Activated T-cell treated with anti-CD3 and anti-CD28 coated beads for 4 hours (primary cell): ENCODE measurements at places on chromosomes 6 and 20.

GRCh38 chr6:24743944-24744335, 25.0 kb upstream of the C6orf62 start:
- no peak for DNase-seq

DNA sequence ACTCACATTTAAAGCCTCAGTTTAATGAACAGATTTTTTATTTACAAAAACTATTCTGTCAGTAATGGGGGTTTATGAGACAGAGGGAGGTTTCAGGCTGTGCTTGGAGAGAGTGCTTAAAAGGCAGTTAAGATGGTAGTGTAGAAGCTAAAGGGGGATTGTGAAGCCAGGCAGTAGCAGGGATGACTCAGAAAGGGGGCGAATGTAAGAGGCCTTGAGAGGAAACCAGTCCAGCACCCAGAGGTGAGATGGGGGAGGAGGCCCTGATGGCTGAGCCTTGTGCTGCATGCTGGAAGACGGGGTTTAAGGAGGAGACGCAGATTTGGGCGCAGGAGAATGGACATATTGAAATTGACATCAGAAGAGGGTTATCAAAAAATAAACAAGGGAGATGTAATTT, 6.6 kb upstream of the SERPINB9 start:
- no peak for DNase-seq

- peak; percentile 52 for DNase-seq
These were observed 69.9 kb upstream of the DDR1 start for GRCh38 chr6:30814146-30815040.

GRCh38 chr6:170094686-170095272, 196.1 kb downstream of the DLL1 start:
- DNase-seq, result no peak

- DNase-seq, result peak; percentile 18
These were observed 113.9 kb upstream of the ZNF217 start for GRCh38 chr20:53707371-53708055.

GRCh38 chr6:162697872-162698403, 29.6 kb downstream of the PRKN start:
- DNase-seq, result no peak
